ENCODE measurements at places on chromosomes 2 and 18. TPM values are rescaled to one million over a fixed set of nuclear protein-coding genes. Genes with fewer than 3 reads are reported as not detected.

DNA sequence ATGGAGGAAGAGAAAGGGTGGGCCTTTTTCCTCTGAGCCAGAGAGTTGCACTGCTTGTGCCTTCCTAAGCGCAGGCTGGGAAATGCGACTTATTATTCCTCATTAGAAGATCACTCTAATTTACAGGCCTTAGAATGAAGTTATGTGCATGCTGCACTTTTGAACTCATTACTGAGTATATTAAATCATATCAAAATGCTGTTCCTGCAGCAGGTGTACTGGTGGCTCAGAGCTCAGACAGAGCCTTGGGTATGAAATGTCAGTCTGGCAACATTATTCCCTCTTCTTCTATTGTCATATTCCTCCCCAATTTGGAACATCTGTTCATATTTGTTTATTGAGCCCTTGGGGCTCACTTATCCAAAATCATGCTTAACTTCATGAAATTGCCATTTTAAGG is 85.5 kb downstream of the ADCYAP1 start:
- peaks cover 9% of the 10 kb centered on the region for H3K36me3 ChIP-seq
- DNase-seq: no peak
- H3K27me3 ChIP-seq: no peaks in the 10 kb centered on the region
- H3K27ac ChIP-seq: no peak overlapping the region
- no peaks in the 10 kb centered on the region for H3K4me1 ChIP-seq
- H3K4me3 ChIP-seq: no peak overlapping the region

- H3K36me3 ChIP-seq: no peaks in the 10 kb centered on the region
- no peak overlapping the region for H3K27ac ChIP-seq
- H3K4me3 ChIP-seq: no peak overlapping the region
- H3K4me1 ChIP-seq: no peaks in the 10 kb centered on the region
Measured at GRCh38 chr2:142834021-142834420, 43.4 kb upstream of the KYNU start.

DNA sequence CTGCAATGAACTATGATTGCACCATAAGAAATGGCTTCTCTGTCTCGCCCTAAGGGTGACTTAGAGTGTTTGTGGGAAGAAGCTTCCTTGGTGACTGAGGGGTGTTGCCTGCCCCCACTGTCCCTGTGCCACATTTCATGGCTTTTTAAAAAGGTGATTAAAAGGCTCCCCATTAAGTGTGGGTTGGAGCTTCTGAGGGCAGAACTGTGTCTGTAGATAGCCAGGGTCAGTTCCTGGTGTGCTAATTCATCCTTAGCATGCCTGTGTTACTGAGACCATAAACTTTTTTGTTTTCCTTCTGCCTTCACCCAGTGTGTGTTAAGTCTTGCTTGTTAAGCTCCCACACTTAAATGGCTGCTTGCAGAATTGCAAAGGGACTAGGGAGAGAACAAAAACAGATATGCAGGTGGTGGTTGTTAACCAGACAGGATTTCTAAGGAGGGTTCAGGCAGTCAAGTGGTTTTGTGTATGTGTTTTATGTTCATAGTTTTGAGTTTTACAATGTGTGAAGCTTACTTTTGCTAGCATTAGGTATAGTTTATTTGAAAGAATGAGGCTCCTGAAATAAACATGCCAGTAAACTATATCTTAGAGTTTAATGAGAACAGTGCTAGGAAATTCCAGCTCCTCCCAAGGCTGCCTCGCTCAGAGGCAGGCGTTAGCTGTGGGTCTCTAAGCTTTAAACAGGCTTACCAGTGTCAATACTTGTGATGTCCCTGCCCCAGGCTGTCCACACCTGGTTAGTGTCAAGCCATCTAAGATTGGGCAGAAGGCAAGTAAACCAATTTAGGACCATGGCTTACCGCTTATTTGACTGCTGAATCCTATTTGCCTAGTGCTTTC is 14.5 kb downstream of the CERS6 start:
- no peak overlapping the region for H3K4me3 ChIP-seq
- peaks cover 78% of the 10 kb centered on the region for H3K4me1 ChIP-seq
- DNase-seq: no peak
- H3K27ac ChIP-seq: peak overlapping the region; percentile 77
- no peaks in the 10 kb centered on the region for H3K27me3 ChIP-seq

- no peaks in the 10 kb centered on the region for H3K36me3 ChIP-seq
- H3K27me3 ChIP-seq: no peaks in the 10 kb centered on the region
- H3K27ac ChIP-seq: no peak overlapping the region
- H3K4me3 ChIP-seq: no peak overlapping the region
- H3K4me1 ChIP-seq: no peaks in the 10 kb centered on the region
- no peak for DNase-seq
Measured at GRCh38 chr2:24477229-24477628, 13.8 kb upstream of the NCOA1 start.

- H3K4me3 ChIP-seq: no peak overlapping the region
- H3K27ac ChIP-seq: no peak overlapping the region
- no peaks in the 10 kb centered on the region for H3K36me3 ChIP-seq
- no peaks in the 10 kb centered on the region for H3K4me1 ChIP-seq
- peaks cover 12% of the 10 kb centered on the region for H3K27me3 ChIP-seq
Measured at GRCh38 chr2:234650911-234651310, 154.0 kb upstream of the ARL4C start.

GRCh38 chr2:58594762-58595161 is 353.6 kb upstream of the FANCL start:
- no peak overlapping the region for H3K4me3 ChIP-seq
- peaks cover 8% of the 10 kb centered on the region for H3K4me1 ChIP-seq
- peaks cover 2% of the 10 kb centered on the region for H3K36me3 ChIP-seq
- no peak overlapping the region for H3K27ac ChIP-seq
- no peaks in the 10 kb centered on the region for H3K27me3 ChIP-seq

- H3K4me3 ChIP-seq: no peak overlapping the region
- H3K4me1 ChIP-seq: no peaks in the 10 kb centered on the region
- H3K27ac ChIP-seq: no peak overlapping the region
- no peaks in the 10 kb centered on the region for H3K27me3 ChIP-seq
- DNase-seq: no peak
Measured at GRCh38 chr18:56414357-56414756, 224.0 kb downstream of the TXNL1 start.

- peaks cover 9% of the 10 kb centered on the region for H3K27me3 ChIP-seq
- no peaks in the 10 kb centered on the region for H3K36me3 ChIP-seq
- peak overlapping the region; percentile 31 for H3K27ac ChIP-seq
- no peak overlapping the region for H3K4me3 ChIP-seq
Measured at GRCh38 chr2:102436323-102436722, 13.4 kb downstream of the IL18RAP start.

GRCh38 chr18:11937874-11938478 is 29.9 kb upstream of the MPPE1 start:
- H3K36me3 ChIP-seq: no peaks in the 10 kb centered on the region
- H3K4me3 ChIP-seq: no peak overlapping the region
- no peaks in the 10 kb centered on the region for H3K4me1 ChIP-seq
- peak; percentile 38 for DNase-seq

DNA sequence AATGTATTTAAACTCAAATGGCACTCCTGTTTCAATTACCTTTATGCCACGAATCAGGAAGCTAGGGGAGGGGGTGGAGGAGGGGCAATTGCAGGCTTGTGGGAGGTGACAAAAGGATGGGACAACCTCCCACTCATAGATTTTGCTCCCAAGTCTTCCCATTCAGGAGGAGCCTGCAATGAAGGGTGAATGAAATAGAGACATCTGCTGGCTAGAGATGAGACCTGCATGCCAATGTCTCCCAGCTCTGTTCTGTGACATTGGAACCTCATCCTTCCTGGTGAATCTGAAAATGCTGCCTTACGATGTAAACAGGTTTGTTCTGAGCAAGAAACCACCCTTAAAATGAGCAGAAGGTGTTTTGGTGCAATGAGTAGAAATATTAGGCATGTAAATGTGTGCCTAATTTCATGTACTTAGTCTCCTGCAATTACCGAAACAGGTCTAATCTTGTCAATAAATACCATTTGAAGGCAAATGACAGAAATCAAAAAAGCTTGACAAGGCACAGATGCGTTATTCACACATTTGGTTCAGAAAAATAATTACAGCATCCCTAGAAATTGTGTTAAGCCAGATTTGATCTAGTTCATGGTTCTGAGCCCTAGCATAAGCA is 2.7 kb upstream of the PID1 start:
- H3K27ac ChIP-seq: no peak overlapping the region
- H3K36me3 ChIP-seq: no peaks in the 10 kb centered on the region
- peak overlapping the region; percentile 36 for H3K4me3 ChIP-seq
- H3K27me3 ChIP-seq: peaks cover 68% of the 10 kb centered on the region
- DNase-seq: no peak
- H3K4me1 ChIP-seq: peaks cover 3% of the 10 kb centered on the region

- peaks cover 15% of the 10 kb centered on the region for H3K4me1 ChIP-seq
- H3K4me3 ChIP-seq: no peak overlapping the region
- DNase-seq: no peak
- no peaks in the 10 kb centered on the region for H3K27me3 ChIP-seq
Measured at GRCh38 chr18:70284976-70285620, 3.7 kb upstream of the SOCS6 start.

- no peak overlapping the region for H3K4me3 ChIP-seq
- H3K27ac ChIP-seq: no peak overlapping the region
- H3K27me3 ChIP-seq: no peaks in the 10 kb centered on the region
- peaks cover 7% of the 10 kb centered on the region for H3K4me1 ChIP-seq
- H3K36me3 ChIP-seq: no peaks in the 10 kb centered on the region
Measured at GRCh38 chr2:189592353-189592984, 11.9 kb upstream of the SLC40A1 start.

KLHL14 gene
- 0.11 TPM for total RNA-seq

PSD4 gene
- 20.1 TPM for total RNA-seq

UGT1A5 gene
- total RNA-seq: not detected

CTLA4 gene
- not detected for total RNA-seq

DSG1 gene
- 0.09 TPM for total RNA-seq

STEAP3 gene
- 0.94 TPM for total RNA-seq

CCDC178 gene
- 3.1 TPM for total RNA-seq

Data from mesothelial cell of epicardium (in vitro differentiated cells).